ENCODE measurements at places on chromosomes 1 and 21.

- DNase-seq, result no peak
These were observed 51.9 kb upstream of the GOLT1A start for GRCh38 chr1:204265665-204266064.

- DNase-seq, result no peak
These were observed 1.9 kb downstream of the ADARB1 start for GRCh38 chr21:45076245-45076711.

DNA sequence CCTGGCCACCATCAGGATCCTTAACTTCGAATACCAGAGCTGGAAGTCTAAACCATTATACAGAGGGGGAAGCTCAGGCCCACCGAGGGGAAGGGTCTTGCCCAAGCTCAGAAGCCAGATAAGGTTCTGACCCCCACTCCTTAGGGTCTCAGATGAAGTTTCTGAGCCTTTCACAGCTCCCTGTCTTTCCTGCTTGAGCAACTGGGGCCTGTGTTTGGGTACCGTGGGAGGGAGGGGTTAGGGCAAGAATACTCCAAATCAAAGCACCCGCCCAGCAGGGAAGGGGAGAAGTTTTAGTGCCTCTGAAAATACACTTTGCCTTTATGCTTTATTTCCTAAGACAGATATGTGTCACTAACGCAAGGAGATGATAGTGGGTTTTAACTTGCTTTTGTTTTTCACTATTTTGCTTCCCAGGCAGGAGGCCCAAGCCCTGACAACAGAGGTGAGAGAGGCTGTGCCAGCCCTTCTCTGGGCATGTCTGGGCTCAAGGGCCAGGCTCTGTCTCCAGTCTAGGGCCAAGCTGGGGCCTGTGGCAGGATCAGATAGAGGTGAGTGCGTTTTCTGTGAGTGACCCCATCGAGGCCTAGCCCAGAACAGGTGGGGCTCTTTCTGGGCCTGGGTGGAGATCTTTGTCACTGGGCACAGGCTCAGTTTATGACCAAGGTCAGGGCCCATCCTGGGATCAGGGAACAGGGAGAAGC is 20.5 kb upstream of the TENT5B start:
- DNase-seq, result no peak

DNA sequence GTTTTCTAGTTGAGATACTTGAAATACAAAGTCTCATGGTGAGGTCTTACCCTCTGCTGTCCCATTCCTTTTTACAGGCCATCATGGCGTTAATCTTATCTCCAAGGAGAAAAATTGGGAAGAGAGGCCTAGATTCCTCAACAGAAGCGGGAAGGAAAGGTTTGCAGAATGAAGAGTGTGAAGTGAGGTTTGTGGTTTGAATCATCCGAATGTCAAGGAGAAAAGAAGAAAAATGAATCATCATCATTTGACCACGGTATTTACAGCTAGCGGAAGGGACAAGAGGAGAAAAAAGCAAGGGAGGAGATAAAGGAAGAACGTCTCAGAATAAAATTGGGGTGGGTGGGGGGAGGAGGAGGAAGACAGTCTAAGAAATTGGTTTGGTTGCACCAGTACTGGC is 935 bp upstream of the COG2 start:
- no peak for DNase-seq

All from nucleus accumbens (tissue), 56 donors.